Keratinocyte (primary cell): ENCODE measurements at places on chromosomes 2 and 18.

- DNase-seq, result peak; percentile 42
Measured at GRCh38 chr2:45009303-45009927, at the start of gene SIX2. Gene SIX2 (minus strand): TSS chr2:45009452. CDS start chr2:45009110, 342 bp downstream.

DNA sequence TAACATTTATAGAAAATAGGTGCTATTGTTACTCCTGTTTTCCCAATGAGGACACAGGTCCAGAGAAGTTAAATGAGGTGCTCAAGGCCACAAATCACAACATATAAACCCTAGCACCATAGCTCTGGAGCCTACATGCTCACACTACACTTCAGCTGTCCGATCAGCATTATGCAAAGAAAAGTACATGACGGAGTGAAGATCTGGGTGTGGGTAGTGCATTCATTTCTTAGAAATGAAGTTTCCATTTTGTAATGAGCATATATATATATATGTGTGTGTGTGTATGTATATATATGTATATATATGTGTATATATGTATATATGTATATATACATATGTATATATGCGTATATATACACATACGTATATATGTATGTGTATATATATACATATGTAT, 30.2 kb upstream of the MRPL19 start:
- no peak for DNase-seq

DNA sequence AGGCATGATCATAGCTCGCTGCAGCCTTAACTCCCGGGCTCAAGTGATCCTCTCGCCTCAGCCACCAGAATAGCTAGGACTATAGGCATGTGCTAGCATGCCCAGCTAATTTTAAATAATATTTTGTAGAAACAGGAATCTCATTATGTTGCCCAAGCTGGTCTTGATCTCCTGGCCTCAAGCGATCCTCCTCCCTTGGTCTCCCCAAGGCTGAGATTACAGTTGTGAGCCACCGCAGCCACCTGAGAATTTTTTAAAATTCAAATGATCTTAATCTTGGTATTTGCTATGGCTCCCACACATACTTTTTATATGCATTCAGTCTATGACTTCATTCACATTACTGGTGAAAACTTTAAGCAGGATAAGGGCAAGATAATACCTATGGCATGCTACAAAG, 13.1 kb downstream of the KRCC1 start:
- no peak for DNase-seq

DNA sequence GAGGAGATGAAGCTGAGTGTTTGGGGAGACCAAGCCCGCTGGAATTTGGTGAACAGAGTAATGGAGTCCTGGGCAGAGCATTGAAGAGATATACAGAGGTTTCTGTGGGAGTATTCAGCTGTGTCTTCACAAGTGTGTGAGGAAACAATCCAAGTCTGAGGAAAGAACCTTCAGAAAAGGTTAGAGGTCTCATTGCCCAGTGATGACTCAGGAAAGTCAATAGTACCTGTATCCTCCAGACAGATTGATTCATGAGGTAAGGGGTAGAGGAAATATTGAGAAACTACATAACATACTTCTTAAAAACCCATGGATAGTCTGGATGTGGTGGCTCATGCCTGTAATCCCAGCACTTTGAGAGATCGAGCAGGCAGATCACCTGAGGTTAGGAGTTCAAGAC, 392.3 kb downstream of the GALNT13 start:
- DNase-seq, result no peak

DNA sequence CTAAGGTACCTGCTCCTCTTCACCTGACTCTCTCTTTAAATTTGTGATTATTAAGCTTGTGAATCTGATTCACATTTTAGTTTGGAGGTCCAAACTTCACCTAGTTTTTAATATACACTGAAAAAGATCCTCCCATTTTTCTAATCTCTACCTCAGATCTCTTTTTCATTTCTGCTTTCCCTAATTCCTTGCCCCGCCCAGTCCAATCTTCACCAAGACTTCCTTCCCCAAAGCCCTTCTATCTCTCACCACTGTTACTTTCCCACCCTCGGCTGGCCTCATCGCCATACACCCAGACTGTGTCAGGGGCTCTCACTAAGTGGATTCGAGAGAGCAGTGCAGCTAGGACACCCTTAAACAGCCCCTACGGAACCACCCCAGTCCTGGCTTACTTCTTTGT, 40.0 kb downstream of the LBH start:
- no peak for DNase-seq

DNA sequence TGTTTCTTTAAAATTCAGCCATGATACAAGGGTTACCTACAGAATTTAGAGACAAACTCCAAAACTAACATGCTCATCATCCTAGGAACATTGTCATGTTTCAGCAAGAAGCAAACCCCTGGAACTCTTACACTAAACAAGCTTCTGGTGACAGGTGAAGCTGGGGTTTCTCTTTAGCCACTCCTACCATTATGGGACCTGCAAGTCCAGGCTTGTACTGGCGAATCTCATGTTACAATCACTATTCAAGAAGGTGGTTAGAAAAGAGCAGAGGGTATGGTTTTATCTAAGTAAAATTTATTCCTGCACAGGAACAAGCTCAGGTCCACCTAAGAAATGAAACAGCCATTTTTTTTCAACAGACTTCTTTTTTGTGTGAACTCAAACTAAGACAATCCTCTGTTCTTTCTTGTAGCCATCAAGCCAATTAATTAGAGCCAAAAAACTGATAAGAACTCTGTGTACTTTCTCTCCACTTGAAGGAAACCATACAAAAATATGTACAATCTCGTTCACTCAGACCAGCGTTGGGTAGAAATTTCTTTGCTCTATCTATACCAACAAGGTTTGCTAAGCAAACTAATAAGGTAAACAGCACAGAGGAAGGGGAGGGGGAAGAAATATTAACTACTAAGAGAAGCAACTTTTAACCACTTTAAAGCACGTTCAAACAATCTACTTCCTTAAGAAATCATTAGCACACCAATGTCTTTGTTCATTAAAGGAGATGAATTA, 63.3 kb upstream of the NEDD4L start:
- DNase-seq, result no peak

DNA sequence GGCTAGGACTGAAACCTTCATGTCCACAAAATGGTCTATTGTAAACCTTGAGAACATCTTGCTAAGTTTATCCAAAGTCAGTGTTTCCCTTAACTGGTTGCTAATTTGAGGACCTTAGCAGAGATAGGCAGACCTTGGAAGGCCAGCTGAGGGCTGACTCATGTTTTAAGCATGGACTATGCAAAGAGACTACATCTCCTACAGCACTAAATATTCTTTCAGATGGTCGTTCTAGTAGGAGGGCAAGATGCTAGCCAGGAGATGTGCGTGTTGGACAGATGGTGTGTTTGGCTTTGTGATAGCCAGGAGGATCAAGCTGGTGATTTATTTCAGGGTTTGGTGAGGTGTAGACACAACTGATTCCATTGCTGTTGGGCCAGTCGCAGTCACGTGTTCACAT, 75.8 kb downstream of the NRP2 start:
- DNase-seq, result no peak

GRCh38 chr2:107717661-107718060, 109.0 kb upstream of the RGPD4 start:
- DNase-seq, result no peak

DNA sequence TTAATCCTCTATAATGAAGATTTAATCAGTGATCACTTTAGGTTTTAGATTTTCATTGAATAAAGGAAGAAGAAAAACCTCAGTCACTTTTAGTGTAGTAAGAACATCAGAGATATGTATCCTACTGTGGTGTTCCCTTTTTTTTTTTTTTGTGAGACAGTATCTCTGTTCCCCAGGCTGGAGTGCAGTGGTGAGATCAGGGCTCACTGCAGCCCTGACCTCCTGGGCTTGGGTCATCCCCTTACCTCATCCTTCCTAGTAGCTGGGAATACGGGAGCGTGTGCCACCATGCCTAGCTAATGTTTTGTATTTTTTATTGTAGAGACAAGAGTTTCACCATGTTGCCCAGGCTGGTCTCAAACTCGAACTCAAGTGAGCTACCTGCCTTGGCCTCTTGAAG, 5.1 kb downstream of the SLC39A10 start:
- no peak for DNase-seq

- no peak for DNase-seq
Measured at GRCh38 chr2:204072443-204073324, 136.1 kb downstream of the ICOS start.

DNA sequence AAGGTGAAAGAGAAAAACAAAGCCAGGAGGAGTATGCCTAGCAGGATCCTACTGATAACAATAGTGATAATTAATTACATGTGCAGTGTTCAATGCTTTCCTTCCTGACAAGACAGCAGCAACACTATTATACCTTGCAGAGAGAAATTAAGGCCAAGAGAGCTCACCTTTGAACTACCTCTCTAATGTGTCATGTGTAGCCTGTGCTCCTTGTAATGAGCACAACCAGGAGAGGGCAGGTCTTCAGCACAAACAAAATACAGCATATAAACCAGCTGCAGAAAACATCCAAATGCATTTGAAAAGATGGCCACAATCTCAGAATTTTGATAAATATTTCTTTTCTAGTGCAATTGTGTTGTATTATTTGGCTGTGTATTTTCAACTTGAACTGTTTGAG, 1425.7 kb downstream of the DSC3 start:
- no peak for DNase-seq

- no peak for DNase-seq
Measured at GRCh38 chr2:237863102-237863511, 3.7 kb downstream of the RAMP1 start.

DNA sequence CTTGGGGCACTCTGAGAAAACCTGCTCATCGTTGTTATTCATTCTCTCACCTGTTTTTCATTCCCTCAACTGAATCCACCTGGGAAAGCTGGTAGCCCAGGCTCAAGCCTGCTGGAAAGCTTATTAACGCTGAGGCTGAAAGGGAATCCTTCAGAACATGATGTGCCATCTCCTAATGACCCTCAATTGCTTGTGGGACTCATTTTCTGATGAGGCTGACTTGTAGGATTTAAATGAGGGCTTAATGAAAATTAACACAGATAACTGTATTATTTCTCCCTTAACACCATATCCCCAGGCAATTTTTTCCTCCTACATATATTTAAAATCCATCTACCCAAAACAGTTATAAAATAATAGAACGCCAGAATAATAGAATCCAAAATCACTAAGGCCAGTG, 162.7 kb upstream of the ACAA2 start:
- DNase-seq, result no peak

- DNase-seq, result no peak
Measured at GRCh38 chr2:143357966-143358365, 228.7 kb downstream of the ARHGAP15 start.

DNA sequence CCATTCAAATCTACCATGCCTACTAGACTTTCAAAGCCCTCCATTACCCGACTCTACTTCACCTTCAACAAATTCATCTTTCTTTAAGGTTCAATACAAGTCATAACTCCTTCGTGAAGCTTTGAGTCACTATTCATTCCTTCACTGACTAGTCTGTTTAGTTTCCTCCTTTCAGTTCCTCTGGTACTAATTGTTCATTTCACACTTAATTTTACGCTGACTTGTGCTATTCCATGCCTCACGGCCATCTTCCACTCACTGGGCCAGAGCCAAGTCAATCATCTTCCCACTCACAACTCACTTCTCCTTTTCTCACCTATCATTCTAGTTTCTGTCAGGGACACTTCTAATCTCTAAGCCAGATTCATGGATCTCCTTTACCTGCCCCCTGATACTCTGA, 136.2 kb downstream of the MTX2 start:
- DNase-seq, result no peak
